ENCODE measurements at places on chromosomes 5 and 9. TPM values are rescaled to one million over a fixed set of nuclear protein-coding genes. Genes with fewer than 3 reads are reported as not detected.

- H3K36me3 ChIP-seq: no peaks in the 10 kb centered on the region
- H3K27ac ChIP-seq: no peak overlapping the region
- H3K4me1 ChIP-seq: no peaks in the 10 kb centered on the region
- no peak for DNase-seq
Observed at GRCh38 chr5:179187681-179188575, 127.8 kb downstream of the ZNF354C start.

- H3K4me1 ChIP-seq: peaks cover 33% of the 10 kb centered on the region
- no peak overlapping the region for H3K27ac ChIP-seq
- no peaks in the 10 kb centered on the region for H3K27me3 ChIP-seq
- H3K36me3 ChIP-seq: peaks cover 7% of the 10 kb centered on the region
- no peak for DNase-seq
- no peak overlapping the region for H3K4me3 ChIP-seq
Observed at GRCh38 chr5:180790020-180790419, 12.6 kb downstream of the MGAT1 start.

DNA sequence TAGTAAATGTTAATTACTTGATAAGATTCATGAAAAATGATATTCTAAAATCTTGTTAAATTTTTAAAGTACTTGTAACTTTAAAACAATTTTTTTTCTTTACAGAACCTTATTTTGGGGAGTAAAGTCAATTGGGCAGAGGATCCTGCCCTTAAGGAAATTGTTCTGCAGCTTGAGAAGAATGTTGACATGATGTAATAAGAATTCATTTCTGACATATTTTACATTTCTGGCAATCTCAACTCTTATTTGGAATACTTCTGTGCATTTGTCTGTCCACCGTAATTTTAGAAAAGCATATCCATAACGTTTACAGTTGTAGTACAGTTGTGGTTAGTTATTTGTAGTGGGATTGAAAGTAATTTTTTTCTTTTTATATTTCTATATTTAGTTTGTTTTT is 20.2 kb downstream of the CENPH start:
- no peaks in the 10 kb centered on the region for H3K27me3 ChIP-seq
- H3K4me1 ChIP-seq: peaks cover 6% of the 10 kb centered on the region
- no peaks in the 10 kb centered on the region for H3K36me3 ChIP-seq
- no peak for DNase-seq
- no peak overlapping the region for H3K27ac ChIP-seq

DNA sequence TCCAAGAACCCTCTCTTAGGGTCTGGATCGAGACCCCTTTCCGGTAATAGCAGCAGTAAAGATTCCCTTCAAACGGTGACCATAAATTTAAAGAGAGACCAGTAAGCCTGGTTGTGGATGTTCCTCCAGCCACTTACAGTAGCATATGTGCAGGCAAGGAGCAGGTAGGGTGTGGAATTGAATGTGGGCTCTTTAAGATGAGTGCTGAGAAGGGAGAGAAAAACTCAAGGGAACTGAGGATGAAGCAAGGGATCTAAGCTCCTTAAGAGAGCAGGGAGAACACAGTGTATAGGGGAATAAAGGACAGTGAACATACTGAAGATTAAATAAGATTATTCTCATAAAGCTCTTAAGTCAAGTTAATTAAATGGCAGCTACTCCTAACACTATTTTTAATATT is 51.3 kb downstream of the DPYSL3 start:
- peak overlapping the region; percentile 49 for H3K27ac ChIP-seq
- H3K4me3 ChIP-seq: no peak overlapping the region
- DNase-seq: no peak
- H3K27me3 ChIP-seq: no peaks in the 10 kb centered on the region
- H3K4me1 ChIP-seq: peaks cover 19% of the 10 kb centered on the region

The TNFSF15 gene
- total RNA-seq: 10.3 TPM

DNA sequence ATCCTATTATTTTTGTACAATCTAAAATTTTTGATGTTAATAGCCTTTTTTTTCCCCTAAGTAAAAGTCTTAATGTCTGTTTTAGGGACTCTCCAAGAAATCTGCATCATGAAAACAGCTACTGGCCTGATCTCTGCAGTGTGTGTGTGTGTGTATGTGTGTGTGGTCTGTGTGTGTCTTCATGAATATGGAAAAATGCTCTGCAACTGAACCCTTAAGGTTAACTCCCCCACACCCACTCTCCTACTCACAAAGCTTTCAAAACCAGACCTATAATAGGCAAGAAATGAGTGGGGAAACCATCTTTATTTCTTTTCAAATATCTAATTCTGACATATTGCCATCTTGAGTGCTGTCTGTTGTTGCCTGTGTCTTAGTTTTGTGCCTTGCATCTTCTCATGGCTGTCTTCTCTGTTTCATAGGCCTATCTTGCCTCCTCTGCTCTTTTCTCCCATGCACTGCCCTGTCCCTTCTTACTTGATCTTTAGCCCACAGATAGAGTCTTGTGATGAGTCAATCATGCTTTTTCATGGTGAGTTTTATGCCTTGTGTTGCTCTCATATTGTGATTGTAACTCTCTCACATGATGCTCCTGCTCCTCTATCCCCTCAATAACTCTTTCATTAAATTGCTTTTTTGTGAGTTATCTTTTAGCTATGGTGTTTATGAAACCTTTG is 68.3 kb downstream of the CHSY3 start:
- no peaks in the 10 kb centered on the region for H3K36me3 ChIP-seq
- no peaks in the 10 kb centered on the region for H3K27me3 ChIP-seq
- no peak overlapping the region for H3K4me3 ChIP-seq
- peaks cover 5% of the 10 kb centered on the region for H3K4me1 ChIP-seq
- H3K27ac ChIP-seq: no peak overlapping the region

DNA sequence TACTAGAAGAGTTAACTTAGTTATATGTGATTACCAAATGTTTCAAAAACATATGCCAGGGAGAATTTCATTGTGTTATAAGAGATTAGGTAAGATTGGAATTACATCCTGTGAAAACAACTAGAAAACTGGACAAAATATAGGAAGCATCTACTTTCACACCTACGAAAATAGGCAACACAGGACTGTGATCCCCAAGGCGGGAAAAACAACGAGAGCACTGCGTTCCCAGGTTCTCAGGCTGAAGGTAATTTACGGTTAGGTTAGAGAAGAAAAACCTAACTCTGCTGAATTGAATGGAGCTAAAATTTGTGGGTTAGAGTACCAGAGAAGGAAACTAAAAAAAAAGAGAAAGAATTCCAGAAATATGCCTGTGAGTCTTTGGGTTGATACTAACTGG is 28.4 kb downstream of the ACOT12 start:
- no peaks in the 10 kb centered on the region for H3K27me3 ChIP-seq
- no peaks in the 10 kb centered on the region for H3K36me3 ChIP-seq
- no peaks in the 10 kb centered on the region for H3K4me1 ChIP-seq
- no peak for DNase-seq
- H3K4me3 ChIP-seq: no peak overlapping the region

DNA sequence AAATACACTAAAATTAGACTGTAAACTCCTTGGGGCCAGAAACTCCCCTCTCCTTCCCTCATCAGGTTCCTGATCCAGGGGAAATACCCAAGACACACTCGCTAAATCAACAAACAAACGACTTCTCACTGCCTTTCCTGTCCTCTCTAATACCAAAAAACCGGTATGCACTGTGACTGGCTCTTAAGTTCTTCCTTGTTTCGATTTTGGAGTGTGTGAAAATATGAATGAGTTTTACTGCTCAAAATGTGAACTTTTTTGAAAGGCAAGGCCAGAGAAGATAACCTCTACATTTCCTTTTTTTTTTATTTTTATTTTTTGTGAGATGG is 81.1 kb upstream of the EPB41L4B start:
- H3K27ac ChIP-seq: no peak overlapping the region
- H3K27me3 ChIP-seq: peaks cover 2% of the 10 kb centered on the region
- H3K4me1 ChIP-seq: peaks cover 2% of the 10 kb centered on the region
- no peak overlapping the region for H3K4me3 ChIP-seq
- no peaks in the 10 kb centered on the region for H3K36me3 ChIP-seq
- DNase-seq: no peak

The KLF4 gene
- total RNA-seq: 3.2 TPM

- no peaks in the 10 kb centered on the region for H3K4me1 ChIP-seq
- no peak within 1 kb of the TSS for H3K4me3 ChIP-seq
- no peak for DNase-seq
- H3K36me3 ChIP-seq: no peaks in the 10 kb centered on the region
Observed at GRCh38 chr5:140881889-140882590, at the start of gene PCDHA13. Gene PCDHA13, plus strand, starts transcription at chr5:140882124. Its CDS starts 145 bp downstream, at chr5:140882269.

GRCh38 chr5:5688925-5689310 is 266.4 kb downstream of the ICE1 start:
- no peak for DNase-seq
- H3K27me3 ChIP-seq: no peaks in the 10 kb centered on the region
- H3K4me1 ChIP-seq: no peaks in the 10 kb centered on the region
- no peak overlapping the region for H3K4me3 ChIP-seq
- H3K36me3 ChIP-seq: no peaks in the 10 kb centered on the region

The FAXDC2 gene
- total RNA-seq: 3.6 TPM

DNA sequence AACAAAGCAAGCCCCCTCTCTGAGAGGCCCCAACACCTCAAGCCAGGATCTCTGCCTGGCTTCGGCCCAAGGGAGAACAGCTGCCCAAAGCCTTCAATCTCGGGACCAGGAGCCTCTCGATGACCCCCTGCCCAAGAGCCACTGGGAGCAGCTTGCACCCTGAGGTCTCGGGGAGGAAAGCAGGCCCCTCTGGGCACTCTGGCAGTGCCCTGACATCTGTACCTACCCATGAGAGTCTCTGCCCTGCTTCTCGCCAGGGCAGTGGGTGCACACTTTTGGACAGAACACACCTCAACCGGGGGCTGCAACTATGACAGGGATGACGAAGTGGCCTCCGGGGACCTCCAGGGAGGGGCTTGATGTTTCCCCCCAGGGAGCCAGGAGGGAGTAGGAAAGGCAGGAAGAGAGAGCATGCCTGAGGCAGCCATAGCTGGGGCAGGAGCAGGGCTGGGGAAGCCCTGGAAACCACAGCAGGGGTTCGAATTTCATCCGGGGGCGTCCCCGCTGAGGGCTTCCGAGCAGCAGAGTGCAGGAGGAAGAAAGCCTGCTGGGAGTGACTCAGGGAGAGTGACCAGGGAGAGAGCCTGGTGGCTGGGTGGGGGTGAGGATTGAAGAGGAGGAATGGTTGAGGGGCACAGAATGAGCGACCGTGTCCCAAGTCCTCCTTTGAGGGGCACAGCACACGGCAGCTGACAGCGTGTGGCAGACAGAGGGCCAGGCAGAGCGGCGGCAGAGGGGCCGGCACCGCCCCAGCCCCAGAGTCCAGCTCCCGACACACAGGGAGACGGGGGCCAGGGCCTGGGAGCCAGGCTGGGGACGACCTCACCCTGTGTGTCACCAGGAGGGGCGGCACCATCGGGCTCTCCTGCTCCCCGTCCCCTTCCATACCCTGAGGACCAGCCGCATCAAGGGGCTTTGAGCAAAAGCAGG is 1.8 kb downstream of the LPCAT1 start:
- peak; percentile 70 for DNase-seq
- no peaks in the 10 kb centered on the region for H3K27me3 ChIP-seq
- peaks cover 30% of the 10 kb centered on the region for H3K4me1 ChIP-seq

DNA sequence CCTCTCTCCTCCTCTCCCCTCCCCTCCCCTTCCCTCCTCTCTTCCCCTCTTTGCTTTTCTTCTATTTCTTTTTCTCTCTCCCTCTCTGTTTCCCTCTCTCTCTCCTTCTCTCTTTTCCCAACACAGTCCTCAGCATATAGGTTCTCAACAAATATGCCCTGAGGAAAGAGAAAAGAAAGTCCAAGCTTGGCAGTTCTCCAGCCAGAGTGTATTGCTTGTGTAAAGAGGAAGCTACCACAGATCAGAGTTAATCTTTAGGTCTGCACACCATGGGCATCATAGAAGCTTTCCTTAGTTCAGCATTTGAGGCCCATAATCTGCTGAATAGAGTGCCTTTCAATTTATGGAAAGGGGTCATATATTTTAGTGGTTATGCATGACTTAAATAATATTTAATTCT is 382.8 kb upstream of the WWC1 start:
- no peaks in the 10 kb centered on the region for H3K27me3 ChIP-seq
- H3K36me3 ChIP-seq: no peaks in the 10 kb centered on the region
- H3K4me3 ChIP-seq: no peak overlapping the region
- H3K27ac ChIP-seq: no peak overlapping the region

The SIT1 gene
- not detected for total RNA-seq

DNA sequence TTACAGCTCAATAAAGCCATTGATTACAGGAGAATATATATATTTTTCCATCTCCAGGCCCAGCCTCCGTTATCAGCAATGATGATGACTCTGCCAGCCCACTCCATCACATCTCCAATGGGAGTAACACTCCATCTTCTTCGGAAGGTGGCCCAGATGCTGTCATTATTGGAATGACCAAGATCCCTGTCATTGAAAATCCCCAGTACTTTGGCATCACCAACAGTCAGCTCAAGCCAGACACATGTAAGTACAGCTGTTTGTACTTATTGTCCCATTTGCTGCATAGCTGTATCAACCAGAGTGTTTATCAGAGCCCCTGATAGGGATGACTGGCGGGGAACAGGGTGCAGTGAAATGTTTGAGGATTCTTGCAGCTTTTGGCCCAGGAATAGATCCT is 197.7 kb downstream of the NTRK2 start:
- H3K27me3 ChIP-seq: no peaks in the 10 kb centered on the region
- no peak overlapping the region for H3K27ac ChIP-seq
- DNase-seq: no peak
- no peak overlapping the region for H3K4me3 ChIP-seq

DNA sequence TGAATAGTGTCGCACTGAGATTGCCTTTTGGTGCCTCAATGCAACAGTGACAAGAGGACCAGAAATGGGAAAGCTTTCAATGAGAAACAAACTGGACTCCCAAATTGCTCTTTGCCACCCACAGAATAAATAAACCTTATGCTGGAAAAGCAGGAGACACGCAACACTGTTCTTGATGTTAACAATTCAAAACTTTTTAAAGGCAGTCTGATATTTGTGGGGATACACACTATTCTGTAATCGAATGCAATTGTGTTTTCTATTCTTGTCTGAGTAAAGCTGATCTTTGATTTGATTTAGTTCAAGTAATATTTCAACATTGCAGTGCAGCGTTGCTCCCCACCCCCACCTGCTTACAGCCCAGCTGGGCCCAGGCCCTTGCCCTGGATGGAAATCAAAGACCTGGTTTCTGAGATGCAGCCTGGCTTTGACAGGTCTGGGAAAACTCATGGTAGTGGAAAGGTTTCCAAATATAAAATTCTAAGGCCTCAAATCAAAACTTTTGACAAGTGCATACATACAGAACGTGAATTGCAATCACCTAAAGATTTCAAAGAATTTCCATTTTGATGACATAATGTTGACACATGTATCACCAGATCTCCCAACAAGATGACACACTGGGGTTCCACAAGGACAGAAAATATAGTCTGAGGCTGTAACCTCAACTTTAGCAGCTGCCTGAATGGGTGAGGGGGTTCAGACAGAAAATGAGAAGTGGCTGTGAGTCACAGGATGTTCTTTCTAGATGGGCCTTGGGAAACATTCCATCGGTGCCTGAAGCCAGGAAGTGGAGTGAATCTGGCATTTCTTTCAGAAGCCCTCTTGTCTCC is 55.1 kb downstream of the ABCA1 start:
- H3K4me1 ChIP-seq: peaks cover 51% of the 10 kb centered on the region
- H3K4me3 ChIP-seq: no peak overlapping the region
- peak overlapping the region; percentile 98 for H3K27ac ChIP-seq

The FOXI1 gene
- total RNA-seq: not detected

The GRM6 gene
- not detected for total RNA-seq

GRCh38 chr5:6496207-6496584 is 47.5 kb downstream of the UBE2QL1 start:
- no peak overlapping the region for H3K27ac ChIP-seq
- no peaks in the 10 kb centered on the region for H3K4me1 ChIP-seq
- H3K36me3 ChIP-seq: no peaks in the 10 kb centered on the region
- no peak overlapping the region for H3K4me3 ChIP-seq
- DNase-seq: no peak

The C5orf22 gene
- total RNA-seq: 25.9 TPM

Data from astrocyte (in vitro differentiated cells and primary cell).